ENCODE measurements at places on chromosomes 12 and 14.

DNA sequence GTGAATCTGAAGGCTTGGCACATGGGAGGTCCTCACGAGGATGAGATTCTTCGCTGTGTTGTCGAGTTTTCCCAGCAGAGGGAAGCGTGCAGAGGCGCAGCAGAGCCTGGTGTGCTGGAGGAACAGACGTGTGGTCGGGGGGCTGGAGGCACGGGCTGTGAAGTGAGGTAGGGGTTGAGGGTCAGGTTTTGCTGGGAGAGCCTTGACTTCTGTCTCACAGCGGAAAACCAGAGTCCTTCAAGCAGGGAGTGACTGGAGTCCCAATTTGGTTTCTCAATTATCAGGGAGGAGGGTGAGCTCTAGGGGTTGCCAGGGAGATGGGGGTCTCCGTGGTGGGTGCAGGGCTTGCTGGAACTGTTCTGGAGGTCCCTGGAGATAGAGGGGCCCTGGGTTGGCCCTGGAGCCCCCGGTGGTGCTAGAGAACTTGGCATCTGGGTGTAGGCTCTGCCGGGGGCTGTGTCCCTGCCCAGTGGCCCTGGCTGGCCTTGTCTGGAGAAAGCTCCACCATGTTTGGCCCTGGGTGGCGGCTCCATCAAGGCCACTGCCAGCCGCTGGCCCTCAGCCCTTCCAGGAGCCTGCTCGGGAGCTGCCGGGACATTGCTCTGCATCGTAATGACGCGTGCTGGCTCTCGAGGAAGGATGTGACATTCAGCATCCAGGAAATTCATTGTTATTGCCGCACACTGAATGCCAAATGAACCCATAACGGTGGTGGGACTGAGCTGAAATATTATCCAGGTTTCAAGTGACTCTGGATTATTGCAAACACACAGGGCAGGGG, 215.7 kb downstream of the KIF26A start:
- DNase-seq, result no peak

- DNase-seq, result no peak
Measured at GRCh38 chr12:74959657-74960056, 250.0 kb downstream of the KCNC2 start.

DNA sequence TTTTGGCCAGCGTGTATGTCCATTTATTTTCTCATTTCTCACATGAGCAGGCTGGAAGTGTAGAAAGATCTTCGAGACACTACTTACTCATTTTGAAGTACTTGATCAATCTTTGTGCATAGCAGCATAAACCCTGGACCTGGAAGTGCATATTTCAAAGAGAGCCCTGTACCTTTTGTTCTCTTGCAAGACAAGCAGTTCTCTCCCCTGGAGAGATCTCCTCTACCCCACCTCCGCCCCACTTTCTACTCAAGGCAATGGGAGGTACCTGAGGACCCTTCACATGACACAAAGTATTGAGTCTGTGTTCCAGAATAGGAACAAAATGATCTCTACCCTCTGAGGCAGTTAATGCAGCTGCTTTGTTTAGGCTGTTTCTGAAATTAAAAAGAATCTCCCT, 27.4 kb upstream of the RASSF3 start:
- DNase-seq, result no peak

DNA sequence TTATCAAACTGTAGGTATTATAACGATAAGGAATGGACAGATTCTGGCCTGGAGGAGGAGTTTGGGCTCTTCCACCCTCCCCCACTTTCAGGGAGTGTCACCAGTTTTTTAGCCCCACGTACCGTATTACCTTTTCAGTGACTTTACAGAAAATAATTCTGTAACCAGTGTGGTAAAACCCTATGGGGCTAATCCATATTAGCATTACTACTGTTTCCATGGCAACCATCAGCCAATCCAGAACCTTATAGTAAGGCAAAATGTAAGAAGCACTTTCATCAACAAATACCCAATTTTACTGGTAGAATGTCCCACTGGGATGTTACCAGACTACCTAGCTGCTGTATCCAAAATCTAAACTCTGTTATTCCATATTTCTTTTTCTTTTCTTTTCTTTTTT, 50.7 kb downstream of the BICDL1 start:
- DNase-seq, result no peak

GRCh38 chr14:105394714-105395537, 3.4 kb upstream of the TEX22 start:
- no peak for DNase-seq

DNA sequence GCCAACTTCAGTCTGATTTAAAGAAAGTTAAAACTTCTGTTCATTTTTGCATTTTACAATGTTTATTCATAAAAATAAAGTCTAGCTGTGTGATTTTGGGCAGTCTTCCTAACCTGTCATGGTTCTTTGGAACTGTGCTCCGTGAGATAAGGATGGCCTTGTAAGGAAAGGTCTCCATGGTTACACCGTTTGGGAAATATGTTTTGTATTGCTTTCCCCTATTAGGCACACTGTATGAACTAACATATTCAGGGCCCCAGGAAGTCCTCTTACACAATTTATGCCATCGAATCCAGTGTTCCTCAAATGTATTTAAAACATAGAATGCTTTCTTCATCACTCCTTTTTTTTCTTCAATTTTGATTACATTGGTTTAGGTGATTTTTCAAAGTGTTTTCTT, 54.5 kb downstream of the APAF1 start:
- DNase-seq, result no peak

GRCh38 chr14:81366214-81366613, 33.9 kb downstream of the STON2 start:
- DNase-seq, result no peak

DNA sequence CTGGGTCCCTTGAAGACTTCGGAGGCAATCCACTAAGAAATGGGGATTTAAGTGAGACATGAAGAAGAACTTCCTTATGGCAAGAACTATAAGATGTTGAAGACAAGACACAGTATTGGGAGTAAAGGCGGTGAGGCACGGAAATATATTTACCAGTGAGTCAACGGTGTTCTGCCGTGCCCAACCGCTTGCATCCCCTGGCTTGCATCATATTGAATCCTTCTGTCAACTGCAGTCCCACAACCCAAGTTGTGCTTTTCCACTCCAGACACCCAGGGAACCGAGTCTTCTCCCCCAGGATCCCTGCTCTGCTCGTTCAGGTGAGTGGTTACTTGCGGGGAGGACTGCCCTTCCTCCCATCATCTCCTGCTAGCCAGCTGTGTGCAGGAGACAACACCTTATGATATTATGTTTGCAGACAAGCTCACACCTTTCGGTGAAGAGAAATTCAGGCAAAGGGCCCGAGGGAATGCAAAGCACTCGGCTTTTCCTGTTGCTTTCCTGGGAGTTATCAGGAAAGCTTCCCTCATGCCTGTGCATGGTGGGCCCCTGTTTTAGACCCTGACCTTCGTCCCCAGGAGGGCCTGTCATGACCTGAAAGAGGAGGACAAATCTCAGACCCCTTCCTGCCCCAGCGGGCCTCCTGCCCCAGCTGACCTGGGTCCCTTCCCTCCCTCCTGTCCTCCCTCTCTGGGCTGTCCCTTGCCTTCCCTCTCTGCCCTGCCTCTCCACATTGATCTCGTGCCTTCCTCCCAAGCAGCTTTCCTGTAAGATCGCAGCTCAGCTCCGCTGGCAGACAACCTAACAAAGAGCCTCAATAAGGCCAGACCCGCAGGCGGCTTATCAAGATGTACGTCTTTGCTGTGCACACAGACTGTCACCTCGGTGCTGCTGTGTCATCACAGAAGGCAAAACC, 4.3 kb upstream of the LRTM2 start:
- DNase-seq, result no peak

DNA sequence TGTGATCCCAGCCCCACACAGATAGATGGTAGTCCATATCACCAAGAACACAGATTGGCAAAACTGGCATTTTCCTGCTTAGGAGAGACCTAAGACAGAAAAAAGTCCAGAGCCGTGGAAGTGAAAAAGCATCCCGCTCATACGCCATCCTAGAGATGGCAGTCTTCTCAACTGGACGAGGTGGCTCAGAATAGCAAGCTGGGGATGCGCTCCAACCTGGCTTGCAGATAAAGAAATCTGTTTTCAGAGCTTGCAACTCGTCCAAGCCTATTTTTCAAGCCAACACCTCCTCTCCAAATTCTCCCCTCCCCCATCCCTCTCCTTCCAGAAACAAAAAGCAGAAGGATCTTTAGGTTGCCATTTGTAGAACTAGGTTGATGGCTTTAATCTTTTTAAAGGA, 74.3 kb upstream of the OTX2 start:
- DNase-seq, result no peak

GRCh38 chr12:57448669-57449068, 6.4 kb upstream of the INHBE start:
- DNase-seq, result no peak

DNA sequence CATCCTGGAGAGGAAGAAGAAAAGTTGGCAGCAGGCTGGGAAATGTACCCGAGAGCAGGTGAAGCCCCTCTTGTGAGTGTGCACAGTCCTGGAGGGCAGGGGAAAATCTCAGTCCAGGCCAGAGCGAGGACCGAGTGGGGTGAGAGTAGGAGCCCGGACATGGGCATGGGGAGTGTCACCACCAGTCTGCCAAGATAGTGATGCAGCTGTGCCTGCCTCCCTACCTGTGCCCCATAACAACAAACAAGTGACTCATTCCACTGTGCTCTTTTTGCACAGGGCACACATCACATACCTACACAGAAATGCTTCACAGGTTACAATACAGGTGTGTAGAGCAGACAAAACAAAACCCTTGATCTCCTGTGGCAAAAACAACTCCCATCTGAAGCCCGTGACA, 205.9 kb upstream of the PELI2 start:
- DNase-seq, result no peak

DNA sequence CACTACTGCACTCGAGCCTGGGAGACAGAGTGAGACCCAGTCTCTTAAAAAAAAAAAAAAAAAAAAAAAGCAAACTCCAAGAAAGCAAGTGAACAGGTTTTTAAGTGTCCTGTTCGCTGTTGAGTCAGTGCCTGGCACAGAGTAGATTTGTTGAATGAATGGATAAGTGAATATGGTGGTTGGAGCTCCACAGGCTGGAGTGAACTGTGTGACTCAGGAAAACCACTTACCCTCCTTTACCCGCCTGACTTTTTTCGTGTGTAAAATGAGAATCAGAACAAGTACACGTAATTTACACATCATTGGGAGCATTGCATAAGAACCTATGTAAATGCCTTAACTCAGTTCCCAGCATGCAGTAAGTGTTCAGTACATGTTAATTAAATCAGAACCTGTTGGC, 24.0 kb upstream of the ESRRB start:
- no peak for DNase-seq

GRCh38 chr12:117494833-117495655, 133.6 kb upstream of the NOS1 start:
- no peak for DNase-seq

GRCh38 chr12:113932381-113933196, 33.5 kb downstream of the RBM19 start:
- no peak for DNase-seq

DNA sequence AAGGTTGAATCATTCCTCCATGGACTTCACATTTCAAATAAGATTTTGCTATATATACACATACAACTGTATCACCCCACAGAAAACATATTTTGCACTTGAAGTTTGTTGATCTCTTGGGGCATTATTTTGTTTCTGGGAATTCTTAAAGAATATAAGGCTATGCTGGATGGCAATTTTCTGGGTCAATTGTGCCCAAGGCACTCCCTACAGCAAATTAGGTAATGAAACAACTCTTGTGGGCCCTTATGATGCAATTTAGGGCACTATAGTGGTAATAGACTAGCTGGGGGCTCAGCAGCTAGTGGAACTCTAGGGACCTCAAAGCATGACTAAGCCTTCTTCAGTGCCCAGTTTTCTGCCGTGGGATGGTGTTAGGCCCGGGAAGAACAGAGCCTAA, 444.4 kb downstream of the NRXN3 start:
- DNase-seq, result no peak

DNA sequence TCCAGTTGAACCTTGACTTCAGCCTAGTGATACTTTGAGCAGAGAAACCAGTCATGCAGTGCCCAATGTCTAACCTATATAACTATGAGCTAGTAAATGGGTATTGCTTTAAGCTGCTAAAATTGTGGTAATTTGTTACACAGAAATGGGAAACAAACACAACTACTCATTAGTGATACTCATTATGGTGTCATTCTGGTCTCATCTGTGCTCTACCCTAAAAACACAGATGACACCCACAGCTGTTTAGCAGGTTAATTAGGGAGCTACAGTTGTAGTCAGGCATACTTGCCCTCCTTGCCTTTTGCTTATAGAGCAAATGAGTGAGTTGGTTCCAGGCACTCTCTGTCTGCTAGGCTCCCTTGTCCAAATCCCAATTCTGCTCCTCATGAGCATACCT, 50.0 kb upstream of the ATF7IP start:
- DNase-seq, result no peak

- no peak for DNase-seq
Measured at GRCh38 chr14:34436960-34437728, 24.9 kb downstream of the SPTSSA start.

- DNase-seq, result no peak
Measured at GRCh38 chr12:41011939-41012338, 176.2 kb upstream of the PDZRN4 start.

DNA sequence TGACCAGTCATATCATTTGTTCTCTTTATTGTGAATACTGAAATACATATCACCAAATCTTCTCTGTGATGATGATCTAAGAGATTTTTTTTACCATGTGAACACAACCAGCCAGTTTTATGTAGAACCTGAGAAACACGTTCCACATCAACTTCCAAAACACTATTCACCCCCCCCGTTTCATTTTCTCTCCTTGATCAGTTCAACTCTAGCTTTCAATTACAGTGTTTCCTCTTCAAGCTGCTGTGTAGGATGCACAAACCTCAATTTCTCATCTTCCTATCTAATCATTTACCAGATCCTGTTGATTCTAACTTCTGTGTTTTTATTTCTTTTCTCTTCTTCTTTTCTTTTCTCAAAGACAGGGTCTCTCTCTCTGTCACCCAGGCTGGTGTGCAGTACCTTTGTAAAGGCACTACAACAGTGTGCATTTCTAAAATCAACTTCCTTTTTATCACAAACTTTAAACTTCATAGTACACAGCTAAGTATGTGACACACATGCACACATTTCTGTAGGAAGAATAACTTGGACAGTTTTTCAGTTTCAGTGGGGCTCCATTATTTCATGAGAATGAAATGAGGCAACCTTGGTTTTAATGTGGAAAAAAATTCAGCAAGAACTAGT, 149.9 kb upstream of the FBXO33 start:
- DNase-seq, result no peak

DNA sequence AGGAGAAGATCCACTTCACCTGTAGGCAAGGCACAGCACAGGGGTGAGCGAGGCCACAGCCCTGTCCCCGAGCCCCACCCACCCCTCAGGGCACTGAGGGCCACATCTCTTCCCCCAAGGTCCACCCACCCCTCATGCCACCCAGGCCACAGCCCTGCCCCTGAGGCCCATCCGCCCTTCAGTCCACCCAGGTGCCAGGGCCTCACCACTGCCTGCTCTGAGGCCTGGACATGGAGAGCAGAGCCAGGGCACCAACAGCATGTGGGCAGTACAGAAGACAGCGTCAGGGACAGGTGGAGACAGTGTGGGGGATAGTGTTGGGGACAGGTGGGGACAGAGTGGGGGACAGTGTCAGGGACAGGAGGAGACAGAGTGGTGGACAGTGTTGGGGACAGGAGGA, 138.3 kb downstream of the TMEM121 start:
- DNase-seq, result no peak

DNA sequence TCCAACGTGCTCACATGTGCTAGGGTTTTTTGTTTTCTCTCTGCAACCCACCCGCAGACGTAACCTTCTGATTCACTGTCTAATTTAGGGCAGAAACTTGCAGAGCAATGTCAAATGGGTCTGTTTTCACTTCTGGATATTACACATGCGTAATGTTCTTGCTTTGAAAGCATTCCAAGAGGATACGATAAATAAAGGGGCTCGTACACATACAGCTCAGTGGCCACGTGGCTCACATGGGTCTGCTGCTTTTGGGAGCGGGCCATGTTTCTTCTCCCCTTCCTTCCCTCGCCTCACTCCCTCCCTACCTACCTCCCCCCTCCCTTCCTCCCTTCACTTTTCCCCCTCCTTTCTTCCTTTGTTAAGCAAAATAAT, 23.4 kb downstream of the CACNA1C start:
- DNase-seq, result no peak
